ENCODE measurements at places on chromosomes 16 and 17. TPM values are rescaled to one million over a fixed set of nuclear protein-coding genes. Genes with fewer than 3 reads are reported as not detected.

GRCh38 chr16:62019851-62020250, 16.4 kb downstream of the CDH8 start:
- no peak for DNase-seq

- peak; percentile 87 for DNase-seq
Measured at GRCh38 chr16:47461598-47462266, 601 bp downstream of the PHKB start.

GRCh38 chr17:33469911-33470310, 176.8 kb upstream of the ASIC2 start:
- DNase-seq: no peak

- DNase-seq: no peak
Measured at GRCh38 chr16:48084826-48085225, 71.0 kb downstream of the ABCC12 start.

GRCh38 chr16:12067714-12068401, 91.3 kb downstream of the SNX29 start:
- peak; percentile 79 for DNase-seq

GRCh38 chr16:78437352-78437968, 338.0 kb downstream of the WWOX start:
- DNase-seq: peak; percentile 38

- DNase-seq: no peak
Measured at GRCh38 chr17:48412841-48413240, 17.2 kb downstream of the SKAP1 start.

GRCh38 chr17:57356153-57356718, 99.9 kb downstream of the MSI2 start:
- no peak for DNase-seq

DNA sequence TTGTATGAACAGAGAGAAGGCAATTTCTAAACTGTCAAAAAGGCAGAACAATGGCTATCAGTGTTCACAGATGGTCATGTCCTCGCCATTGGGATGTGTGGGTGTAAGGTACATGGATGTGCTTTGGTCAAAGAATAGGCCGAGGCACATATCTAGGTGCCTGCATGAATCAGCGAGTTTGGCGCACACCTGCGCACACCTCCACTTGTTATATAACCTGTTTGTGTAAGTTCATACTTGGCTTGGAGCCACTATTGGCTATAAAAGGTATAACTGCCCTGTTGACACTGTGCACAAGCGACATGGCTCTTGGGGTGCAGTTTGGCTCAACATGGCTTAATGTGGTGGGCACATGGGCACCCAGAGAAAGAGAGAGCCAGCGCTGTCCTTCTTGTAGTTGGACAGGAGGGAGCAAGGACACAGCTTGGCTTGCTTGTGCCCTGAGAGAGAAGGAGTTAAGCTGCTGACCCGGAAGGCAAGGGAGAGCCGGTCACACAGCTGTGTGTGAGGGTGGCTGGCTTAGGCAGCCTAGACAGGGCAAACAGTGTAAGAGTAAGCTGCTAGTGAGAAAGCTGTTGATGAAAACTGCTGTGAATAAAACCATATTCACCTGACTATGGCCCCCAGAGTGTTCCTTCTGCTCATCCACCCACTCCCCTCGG, 499.1 kb downstream of the KCNJ2 start:
- no peak for DNase-seq

DNA sequence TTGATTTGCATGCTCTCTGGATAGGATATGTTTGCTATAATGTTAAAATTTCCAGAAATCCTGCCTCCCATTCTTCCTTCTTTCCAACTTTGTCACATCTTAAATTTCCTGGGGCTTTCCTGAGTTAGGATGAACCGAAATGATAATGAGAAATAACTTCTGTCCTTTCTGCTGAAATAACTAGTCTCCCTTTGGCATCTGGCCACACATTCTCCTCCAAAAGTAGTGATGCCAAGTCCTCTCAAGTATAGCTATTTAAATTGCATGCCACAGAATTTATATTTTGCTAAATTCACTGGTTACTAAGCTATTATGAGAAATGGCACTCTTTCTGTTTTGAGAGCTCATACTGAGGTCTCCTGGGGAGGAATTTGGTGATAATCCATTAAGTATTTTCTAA, 30.6 kb downstream of the FAM20A start:
- DNase-seq: no peak

GRCh38 chr17:58352596-58353388, 791 bp upstream of the SUPT4H1 start:
- no peak for DNase-seq

- no peak for DNase-seq
Measured at GRCh38 chr17:80850817-80851216, 140.8 kb upstream of the CHMP6 start.

DNA sequence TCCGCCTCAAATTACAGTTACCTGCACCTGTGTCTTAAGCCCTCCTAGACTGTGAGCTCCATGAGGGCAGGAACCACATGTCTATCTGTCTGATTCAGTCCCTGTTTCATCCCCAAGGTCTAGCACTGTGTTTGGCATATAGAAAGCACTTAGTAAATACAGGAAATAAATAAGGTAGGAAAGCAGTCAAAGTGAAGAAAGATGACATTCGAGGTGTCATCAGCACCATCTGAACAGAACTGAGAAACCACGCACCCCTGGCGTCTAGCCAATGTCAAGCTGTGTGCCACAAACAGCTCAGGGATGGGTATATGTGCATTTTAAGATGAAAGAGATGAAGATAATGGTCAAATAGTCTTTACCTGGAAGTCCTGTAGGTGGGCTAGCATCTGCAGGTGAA, 79.6 kb upstream of the ATP2A3 start:
- no peak for DNase-seq

- DNase-seq: no peak
Measured at GRCh38 chr17:67656494-67657203, 61.1 kb upstream of the NOL11 start.

The ABI3 gene
- polyA plus RNA-seq: not detected

The EIF3CL gene
- polyA plus RNA-seq: 146 TPM
